ENCODE measurements at places on chromosomes 7 and 10.

GRCh38 chr7:38307640-38308039 lies 34.2 kb upstream of the TARP start:
- DNase-seq: no peak

- DNase-seq: no peak
Measured at GRCh38 chr10:129039406-129040370, 427.4 kb upstream of the MGMT start.

- no peak for DNase-seq
Measured at GRCh38 chr10:43120929-43121314, 17.3 kb upstream of the CSGALNACT2 start.

DNA sequence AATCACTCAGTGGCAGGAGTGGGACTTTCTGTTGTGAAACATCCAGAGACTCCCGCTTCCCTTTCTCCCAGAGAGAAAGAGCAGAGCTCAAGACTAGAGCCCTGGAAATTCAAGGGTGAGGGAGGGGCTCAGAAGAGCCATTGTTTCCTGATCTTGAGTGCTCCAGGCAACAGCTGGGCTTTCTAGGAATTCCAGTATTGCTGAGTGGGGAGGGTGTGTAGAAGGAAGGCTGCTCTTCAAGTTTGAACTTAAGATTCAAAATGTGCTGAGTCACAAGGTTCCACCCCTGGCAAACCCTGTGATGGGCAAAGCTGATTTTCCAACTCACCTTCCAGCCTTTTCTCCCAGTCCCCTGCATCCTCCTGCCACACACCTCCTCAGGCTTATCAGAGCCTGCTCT lies 42.3 kb upstream of the MSRB2 start:
- DNase-seq: no peak

DNA sequence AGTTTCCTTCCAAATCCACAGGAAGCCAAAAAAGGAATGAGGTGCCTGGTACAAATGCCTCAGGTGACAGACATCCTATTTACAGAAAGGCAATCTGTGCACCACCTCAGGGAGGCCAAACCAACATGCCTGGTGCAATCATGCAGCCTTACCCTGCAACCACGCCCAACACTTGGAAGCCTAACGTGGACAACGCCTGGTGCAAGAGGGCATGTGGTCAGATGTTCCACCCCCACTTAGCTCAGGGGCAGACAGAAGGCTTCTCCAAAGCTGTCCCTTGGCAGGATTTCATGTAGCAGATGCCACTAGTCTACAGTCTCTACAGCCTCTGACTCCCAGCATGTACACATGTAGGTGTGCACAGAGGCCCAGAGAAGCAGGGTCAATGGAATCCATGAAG lies 89.5 kb downstream of the KCNMA1 start:
- DNase-seq: no peak

DNA sequence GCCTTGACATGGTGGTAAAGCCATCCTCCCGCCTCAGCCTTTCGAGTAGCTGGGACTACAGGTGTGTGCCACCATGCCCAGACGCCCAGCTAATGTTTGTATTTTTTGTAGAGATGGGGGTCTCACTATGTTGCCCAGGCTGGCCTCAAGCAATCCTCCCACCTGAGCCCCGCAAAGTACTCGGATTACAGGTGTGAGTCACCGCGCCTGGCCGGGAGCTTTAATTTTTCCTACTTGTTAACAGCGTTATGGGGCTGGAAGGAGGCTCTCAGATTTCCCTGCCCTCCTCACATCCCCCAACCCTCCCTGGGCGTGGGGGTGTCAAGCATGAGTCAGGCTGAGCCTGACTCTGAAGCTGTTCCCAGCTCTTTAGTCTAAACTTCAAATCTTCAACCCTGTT lies 8.3 kb downstream of the ALKBH4 start:
- no peak for DNase-seq

GRCh38 chr10:4398602-4399001 lies 427.4 kb upstream of the AKR1E2 start:
- DNase-seq: no peak

- DNase-seq: no peak
Measured at GRCh38 chr10:84160663-84161362, 12.8 kb upstream of the GPR15LG start.

DNA sequence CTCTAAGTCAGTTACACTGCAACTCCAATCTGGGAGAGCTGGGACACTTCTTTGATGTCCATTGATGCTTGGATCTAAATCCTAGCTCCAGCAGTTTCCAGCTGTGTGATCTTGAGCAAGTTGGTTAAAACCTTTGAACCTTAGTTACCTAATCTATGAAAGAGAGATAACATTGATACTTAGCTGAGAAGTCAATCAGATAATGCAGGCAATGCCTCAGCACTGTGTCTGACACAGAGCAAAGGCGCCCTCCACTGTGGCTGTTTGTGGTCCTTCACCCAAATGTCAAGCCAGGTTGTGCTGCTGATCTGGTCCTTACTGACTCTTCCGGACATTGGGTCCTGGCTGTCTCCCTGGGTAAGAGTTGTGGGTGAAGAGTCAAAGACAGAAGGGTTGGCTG lies 20.2 kb downstream of the DNTT start:
- no peak for DNase-seq

- no peak for DNase-seq
Measured at GRCh38 chr10:103562383-103562782, 68.9 kb downstream of the NEURL1 start.

DNA sequence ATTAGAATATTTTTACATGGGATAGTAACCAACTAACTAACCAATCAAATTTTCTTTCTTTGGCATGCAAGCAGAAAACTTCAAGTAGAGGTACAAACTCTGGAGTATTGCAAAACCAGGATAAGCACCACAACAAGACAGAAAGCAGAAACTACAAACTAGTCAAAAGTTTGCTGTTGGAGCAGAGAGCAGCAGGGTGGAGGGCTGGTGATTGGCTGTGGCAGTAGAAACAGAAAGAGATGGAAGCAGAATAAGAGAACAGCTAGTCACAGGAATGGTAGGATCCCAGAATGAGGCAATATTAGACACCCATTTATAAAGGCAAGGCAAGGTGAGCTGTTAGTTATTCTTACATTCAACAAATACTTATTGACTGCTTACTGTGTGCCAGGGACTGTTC lies 6.8 kb upstream of the MACC1 start:
- no peak for DNase-seq

- DNase-seq: no peak
Measured at GRCh38 chr10:22341190-22341925, 3.9 kb upstream of the SPAG6 start.

DNA sequence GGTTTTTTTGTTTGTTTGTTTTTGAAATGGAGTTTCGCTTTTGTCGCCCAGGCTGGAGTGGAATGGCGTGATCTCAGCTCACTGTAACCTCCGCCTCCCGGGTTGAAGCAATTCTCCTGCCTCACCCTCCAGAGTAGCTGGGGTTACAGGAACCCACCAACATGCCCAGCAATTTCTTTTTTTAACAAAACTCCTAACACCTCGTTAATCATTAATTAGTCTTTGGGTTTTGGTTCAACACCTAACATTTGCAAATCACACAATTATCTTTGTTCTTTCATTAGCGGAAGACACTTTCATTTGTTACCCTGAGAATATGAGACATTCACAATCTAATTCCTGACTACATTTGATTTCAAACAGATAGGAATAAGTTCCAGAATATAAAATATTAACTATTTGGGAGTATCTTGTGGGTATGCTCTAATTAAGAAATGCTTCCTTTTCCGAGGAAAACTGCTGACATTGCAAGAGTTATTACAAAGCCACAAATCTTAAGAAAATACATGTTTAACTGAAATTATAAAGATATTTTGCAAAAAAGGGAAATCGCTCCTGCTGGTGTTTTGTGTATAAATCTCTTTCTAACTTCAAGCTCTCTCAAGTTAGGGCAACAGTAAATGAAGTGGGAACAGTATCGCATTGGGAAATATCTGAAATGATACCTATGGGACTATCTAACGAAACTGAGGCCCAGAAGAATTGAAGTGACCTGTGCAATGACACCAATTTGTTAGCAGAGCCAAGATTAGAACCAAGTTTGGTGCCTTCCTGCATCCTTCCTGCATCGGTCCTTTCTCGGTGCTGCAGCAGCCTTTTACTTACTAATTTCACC lies 1.2 kb upstream of the LSM8 start:
- DNase-seq: no peak

DNA sequence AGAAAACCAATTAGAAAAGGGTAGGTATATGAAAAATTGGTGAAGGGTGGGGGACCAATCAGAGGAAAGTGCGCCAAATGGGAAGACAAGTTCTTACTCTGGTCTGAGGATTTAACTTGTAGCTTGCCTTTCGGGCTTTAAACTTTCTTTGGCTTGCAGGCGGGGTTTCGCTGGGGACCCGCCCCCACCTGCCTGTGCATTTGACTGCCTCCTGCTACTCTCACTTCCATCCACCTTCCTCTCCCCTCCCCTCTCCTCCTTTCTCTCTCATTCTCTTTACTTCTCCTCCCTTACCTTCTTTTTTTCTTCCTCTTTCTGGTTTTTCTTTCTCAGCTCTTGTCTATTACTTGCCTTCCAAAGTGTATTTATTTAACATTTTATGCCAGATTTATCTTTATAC lies 278.8 kb downstream of the DNAJB9 start:
- DNase-seq: no peak

GRCh38 chr10:69469976-69470375 lies 18.7 kb downstream of the TSPAN15 start:
- no peak for DNase-seq

GRCh38 chr7:72753781-72754180 lies 74.2 kb downstream of the TYW1B start:
- DNase-seq: no peak

GRCh38 chr10:54833029-54833428 lies 32.0 kb upstream of the PCDH15 start:
- DNase-seq: no peak

GRCh38 chr10:5071411-5072198 lies 22.6 kb upstream of the AKR1C3 start:
- DNase-seq: no peak

DNA sequence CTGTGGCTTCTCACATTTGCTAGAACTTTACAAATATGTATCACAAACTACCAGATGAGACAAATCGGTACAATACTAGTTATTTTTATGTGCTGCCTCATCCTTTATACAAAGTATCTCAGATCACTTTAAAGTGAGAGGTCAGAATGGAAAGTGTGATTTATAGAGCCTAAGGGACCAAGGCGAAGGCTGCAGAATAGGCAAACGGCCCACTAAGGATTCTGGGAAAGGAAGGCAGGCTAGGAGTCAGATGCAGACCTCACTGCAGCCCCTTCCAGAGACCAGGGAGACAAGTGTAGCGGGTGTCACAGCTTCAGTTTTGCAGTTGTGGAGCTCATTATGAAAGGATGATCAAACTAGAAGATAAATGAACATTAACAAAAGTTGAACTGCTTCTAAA lies 190.6 kb downstream of the HIBADH start:
- no peak for DNase-seq

DNA sequence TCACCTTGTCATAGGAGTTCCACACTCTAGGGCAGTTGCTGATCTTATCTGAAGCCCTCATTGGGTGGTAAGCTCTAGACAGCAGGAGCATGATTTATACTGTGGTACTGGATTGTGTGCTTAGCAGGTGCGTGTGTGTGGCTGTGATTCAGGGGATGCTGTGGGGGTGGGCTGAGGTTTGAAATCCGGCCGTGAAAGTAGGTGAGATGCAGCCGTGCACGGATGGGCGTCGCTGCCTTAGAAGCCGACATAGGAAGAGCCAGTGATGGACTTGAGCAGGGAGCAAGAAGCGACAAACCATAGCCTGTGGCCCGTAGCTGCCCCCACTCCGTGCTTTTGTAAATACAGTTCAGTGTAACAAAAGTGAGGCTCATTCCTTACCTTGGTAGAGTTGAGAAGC lies 38.2 kb downstream of the PROSER2 start:
- DNase-seq: no peak

- no peak for DNase-seq
Measured at GRCh38 chr7:121456785-121457359, 60.8 kb upstream of the FAM3C start.

DNA sequence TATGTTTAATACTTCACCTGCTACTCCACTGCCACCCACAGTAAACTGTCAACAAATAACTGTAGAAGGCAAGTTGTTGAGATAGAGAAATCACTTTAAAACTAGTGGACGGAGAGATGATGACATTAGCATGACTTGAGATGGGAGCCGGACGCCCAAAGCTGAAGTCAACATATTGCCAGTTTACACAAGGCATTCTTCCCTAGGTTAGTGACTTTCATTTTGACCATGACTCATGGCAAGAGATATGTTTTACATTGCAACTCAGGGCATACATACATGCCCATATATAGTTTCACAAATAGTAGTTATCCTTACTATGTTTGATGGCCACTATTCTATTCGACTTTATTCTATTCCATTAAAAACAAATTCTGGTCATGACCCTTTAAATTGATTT lies 296.6 kb downstream of the PLXNA4 start:
- DNase-seq: no peak

GRCh38 chr7:113283861-113284260 lies 165.5 kb upstream of the SMIM30 start:
- DNase-seq: no peak

DNA sequence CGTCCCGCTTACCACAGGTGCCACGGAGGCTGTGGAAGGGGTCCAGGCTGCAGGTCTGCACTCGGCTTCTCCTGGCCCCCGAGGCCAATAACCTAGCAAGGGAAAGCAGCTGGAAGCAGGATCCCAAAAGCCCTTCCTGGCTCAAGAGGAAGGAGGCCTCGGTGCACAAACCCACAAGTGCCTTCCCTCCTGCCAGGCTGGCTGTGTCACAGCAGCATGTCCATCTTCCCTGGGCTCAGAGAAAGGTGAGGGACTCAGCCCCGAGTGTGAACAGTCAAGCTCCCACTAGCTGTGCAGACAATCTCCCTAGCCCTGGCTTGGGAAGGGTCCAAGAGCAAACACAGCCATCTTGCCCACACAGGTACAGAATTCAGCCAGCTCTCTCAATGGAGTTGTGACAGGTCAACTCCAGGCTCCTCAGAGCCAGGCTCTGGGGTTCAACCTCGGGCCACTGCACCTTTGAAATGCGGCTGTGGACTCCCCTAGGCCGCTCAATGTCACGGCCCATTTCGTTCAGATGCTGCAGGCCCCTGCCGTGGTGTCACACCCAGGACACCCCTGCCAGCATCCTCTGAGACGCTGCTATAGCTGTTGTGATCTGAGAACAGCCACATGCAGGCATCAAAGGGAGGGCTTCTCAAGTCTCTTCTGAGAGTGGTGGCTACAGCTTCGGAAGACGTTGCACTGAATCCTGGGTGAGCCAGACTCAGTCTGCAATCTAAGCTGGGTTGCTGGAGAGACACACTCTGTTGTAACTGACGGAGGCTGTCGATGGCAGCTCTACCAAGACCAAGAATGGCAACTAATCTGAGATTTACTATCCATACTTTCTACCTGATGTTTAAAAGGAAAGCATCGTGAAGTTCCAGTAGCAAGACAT lies 137.9 kb downstream of the DIP2C start:
- no peak for DNase-seq

DNA sequence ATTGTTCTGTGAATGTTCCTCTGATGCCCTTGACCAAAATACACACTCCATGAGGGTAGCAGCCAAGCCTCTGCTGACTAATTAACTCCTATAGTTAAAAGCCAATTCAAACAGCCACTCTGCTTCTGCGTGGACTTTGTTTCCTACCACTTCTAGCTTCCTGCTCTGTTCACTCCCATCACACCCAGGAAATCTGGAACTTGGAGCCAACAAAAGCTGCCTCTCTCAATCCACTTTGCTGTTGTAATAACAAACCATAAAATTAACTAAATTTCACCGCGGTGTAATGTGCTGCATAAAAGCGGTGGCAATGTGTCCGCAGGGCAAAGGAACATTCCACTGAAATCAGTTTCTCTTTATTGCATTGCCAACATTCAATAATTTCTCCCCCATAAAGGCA lies 239.5 kb downstream of the PLXNA4 start:
- no peak for DNase-seq
